ENCODE measurements at places on chromosomes 4 and X.

- no peak for DNase-seq
Measured at GRCh38 chr4:3471886-3472285, 8.8 kb downstream of the DOK7 start.

GRCh38 chr4:160423879-160424451, 1321.1 kb downstream of the RAPGEF2 start:
- DNase-seq = peak; percentile 26

GRCh38 chr4:182600856-182601255, 316.3 kb downstream of the DCTD start:
- DNase-seq = no peak

DNA sequence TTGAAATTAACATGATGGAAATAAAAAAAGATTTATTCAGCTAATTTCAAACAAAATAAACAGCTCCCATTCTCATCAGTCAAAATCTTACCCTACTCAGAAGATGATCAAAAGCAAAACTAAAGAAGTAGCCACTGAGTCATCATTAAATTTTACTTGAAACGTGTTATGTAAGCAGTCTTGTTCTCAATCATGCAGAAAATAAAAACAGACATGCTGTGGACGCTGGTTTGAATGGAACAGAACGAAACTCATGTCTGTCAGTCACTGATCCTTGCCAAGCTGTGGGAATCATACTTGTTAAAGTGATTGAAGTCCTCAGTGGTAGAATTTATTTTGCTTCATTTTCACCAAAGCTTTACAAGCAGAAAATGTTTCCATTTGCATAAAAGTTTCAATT, 77.2 kb upstream of the TLR3 start:
- no peak for DNase-seq

DNA sequence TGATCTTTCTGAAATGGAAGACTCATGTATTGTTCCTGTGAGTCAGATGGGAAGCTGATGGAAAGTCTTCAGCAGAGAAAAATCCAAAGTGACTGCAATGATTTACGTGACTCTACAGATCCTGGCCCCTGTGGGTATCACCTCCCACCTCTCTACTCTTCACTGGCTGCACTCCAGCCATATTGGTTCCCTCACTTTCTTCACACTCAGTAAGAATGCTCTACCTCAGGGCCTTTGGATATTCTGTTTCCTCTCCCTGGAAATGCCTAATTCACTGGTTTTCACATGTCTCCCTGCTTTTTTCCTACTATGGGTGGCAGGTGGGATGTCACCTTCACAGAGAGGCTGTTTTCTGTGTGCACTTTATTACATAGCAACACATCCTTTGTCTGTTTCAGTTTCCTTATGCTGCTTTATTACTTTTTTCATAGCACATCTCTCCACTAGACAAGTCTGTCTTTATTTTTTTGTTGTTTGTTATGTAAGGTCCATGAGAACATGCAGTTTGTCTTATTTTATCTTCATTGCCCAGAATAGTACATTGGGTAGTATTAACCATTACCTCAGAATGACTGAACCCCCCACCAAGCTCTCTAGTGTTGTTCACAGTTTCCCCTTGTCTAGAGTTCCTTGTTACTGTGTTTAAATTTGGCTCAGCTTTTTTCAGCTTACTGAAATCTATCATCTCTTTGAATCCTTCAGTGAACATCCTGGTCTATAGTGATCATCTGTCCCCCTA, 57.6 kb upstream of the CLNK start:
- DNase-seq = no peak

DNA sequence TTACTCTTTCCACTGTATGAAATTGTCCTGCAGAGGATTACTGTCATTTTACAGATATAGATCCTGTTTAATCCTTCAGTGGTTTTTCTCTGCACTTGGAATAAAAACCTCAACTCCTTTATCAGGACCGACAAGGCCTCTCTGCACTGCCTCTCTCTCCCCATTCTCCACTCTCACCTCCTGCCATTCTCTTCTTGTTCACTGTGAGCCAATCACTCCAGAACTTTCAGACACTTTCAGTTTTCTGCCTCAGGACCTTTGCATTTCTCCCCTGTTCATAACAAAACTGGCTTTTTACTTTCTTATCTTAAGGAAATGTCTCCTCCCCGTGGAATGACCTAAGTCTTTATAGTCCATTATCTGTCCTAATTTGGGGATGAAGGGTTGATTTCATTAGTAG, 137.3 kb downstream of the ELOVL6 start:
- DNase-seq = no peak

GRCh38 chr4:128604840-128605239, 204.7 kb upstream of the JADE1 start:
- DNase-seq = no peak

- no peak for DNase-seq
Measured at GRCh38 chr4:19675172-19675811, 576.4 kb upstream of the SLIT2 start.

DNA sequence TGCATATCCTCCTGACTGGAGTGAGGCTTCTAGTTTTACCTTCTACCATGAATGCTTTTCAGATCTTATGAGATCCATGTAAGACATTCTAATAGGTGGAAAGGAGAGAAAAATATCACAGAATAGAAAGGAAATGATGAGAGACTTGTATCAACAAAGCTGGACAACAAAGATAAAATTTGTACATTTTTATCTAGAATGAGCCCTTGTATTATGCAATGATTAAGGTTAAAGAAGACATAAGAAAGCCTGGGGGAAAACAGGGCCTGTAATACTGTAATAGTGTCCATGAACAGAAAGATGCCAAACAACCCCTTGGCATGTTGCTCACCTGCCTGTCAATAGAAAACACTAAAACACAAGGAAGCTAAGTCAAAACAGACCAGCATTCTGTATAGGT, 44.2 kb upstream of the SCRG1 start:
- DNase-seq = no peak

- no peak for DNase-seq
Measured at GRCh38 chr4:53649357-53649756, 58.1 kb upstream of the LNX1 start.

- peak; percentile 7 for DNase-seq
Measured at GRCh38 chrX:12421918-12422317, 283.6 kb downstream of the FRMPD4 start.

DNA sequence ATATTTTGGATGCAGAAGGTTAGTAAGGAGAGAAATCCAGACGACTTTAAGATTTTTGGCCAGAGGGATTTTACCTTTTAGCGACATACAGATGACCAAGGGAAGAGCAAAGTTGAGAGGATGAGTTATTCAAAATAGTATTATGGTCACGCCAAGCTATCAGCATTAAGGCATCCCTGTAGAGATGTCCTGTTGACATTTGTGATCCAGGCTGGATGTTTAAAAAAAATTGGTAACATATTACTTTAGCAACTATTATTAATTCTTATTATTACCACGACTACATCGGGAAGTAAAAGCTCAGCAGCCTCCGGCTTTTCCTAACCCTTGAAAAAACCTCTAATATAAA, 562 bp upstream of the OSTC start:
- DNase-seq = no peak

DNA sequence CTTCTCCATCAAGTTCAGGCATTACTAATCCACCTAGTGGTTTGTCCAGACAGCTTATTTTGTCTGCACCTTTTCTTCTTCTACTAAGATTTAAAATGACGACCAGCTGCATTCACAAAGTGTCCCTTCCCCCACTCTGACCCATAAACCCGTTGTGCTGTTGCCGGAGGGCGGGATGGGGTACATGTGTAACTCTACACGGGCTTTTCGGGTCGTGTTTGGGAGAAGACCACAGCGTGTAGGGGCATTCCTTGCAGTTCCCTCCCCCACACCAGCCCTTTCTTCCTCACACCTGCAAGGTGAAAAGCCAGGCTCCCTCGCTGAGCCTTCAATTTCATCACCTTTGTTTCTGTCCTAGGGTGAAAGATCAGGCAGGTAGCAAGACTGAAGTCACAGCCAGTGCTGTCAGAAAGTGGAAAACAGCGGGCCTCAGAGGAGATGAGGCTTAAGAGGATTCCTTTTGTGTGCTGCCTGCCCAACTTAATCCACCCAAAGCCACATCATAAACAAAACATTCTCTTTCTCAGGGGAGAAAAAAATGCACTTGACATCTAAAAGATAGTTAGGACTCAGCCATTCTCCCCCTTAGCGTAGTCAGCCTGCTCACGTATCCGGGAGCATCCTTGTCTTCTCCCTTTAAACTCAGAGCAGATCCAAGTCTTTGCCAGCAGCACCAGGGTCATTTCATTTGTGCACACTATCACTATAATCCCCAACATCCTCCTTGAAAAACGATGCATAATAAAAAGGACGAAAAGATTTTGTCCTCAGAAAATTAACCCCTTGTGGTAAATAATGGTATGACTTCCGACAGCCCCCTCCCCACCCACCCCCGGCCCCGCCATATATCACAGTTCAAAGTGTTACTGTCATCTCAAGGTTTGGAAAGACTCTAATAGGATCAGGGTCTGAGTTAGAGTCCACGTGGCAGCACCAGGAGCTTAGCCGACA, 599.0 kb downstream of the RAB28 start:
- DNase-seq = peak; percentile 12

DNA sequence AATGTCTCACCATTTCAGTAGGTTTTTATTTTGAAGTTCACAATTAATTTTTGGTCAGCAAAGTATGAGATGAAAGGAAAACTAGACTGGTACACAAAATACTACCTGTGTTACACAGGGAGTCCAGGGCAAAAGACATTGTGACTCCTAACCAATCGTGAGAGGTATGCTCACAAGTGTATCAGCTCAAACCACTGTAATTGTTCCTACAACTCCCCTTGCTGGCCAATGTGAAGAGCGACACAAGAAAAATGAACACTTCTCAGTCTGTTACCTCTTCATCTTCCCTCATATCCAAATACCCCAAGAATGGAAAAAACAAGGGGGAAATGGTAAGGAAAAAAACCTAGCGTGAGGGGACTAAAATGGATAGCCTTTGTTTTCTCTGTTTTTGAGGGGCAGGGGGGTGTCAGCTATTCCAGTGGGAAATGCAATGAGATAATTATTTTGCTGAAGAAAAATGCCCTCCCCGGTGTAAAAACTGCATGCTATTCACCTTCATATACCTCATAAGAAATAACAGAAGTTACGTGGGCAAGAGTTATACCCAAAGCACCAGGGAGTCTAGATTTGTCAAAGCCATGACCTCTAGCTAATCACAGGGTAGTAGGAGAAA, 30.6 kb upstream of the NSUN7 start:
- DNase-seq = peak; percentile 65

DNA sequence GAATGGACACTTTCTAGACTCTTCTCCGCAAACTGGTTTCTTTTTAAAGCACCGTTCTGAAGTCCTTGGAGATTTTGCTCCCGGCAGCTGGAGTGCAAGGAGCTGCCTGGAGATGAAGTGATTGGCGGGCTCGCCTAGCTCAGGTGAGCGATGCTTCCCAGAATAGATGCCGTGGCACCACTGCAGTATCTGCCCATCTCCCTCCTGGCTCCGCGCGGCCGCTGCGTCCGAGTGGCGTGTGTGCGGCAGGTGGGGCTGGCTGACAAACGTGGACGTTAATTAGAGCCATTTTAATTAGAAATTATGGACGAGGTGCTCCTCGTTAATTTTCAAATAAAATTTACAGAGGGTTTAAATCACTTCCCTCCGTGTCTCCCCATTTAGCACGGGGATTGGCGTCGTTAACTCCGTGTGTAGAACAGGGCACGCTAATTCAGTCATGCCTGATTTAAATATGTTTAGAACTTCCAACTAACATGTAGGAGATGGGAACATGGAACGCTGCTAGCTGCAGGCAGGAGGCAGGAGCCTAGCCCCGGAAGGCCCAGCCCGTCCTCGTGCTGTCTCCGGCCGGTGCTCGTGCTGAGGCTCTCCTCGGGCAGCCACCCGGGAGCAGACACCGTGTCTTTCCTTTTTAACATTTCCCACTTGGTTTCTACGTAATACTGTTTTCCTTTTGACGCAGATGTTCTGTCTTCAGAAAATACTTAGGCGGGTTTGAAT, 11.6 kb downstream of the UVSSA start:
- DNase-seq = no peak
